ENCODE measurements at places on chromosomes 13 and 19. TPM values are rescaled to one million over a fixed set of nuclear protein-coding genes. Genes with fewer than 3 reads are reported as not detected.

Gene MADCAM1
- total RNA-seq, result 1.4 TPM

DNA sequence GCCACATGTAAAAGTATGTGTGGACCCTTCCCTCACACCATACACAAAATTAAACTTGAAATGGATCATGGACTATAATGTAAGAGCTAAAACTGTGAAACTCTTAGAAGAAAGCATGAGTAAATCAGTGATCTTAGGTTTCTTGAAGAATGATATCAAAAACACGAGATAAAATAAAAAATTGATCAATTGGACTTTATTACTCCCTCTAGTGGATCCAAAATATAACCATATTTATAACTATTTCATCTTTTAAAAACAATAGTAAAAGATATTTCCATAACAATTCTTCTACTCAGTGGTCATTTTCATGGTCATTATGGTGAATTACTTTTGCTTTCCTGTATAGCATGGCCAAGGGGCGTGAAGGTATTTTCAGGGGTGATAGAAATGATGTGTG lies 174.6 kb upstream of the LSM14A start:
- DNase-seq, result no peak
- no peaks in the 10 kb centered on the region for H3K36me3 ChIP-seq
- no peak overlapping the region for H3K4me3 ChIP-seq
- no peaks in the 10 kb centered on the region for H3K4me1 ChIP-seq
- H3K27ac ChIP-seq, result no peak overlapping the region
- H3K27me3 ChIP-seq, result no peaks in the 10 kb centered on the region

Gene FUT2
- 2.7 TPM for total RNA-seq

- no peaks in the 10 kb centered on the region for H3K36me3 ChIP-seq
- no peaks in the 10 kb centered on the region for H3K4me1 ChIP-seq
- no peak overlapping the region for H3K4me3 ChIP-seq
- no peaks in the 10 kb centered on the region for H3K27me3 ChIP-seq
- no peak overlapping the region for H3K27ac ChIP-seq
- peak; percentile 75 for DNase-seq
Observed at GRCh38 chr13:114015969-114016295, 42.1 kb upstream of the C13orf46 start.

DNA sequence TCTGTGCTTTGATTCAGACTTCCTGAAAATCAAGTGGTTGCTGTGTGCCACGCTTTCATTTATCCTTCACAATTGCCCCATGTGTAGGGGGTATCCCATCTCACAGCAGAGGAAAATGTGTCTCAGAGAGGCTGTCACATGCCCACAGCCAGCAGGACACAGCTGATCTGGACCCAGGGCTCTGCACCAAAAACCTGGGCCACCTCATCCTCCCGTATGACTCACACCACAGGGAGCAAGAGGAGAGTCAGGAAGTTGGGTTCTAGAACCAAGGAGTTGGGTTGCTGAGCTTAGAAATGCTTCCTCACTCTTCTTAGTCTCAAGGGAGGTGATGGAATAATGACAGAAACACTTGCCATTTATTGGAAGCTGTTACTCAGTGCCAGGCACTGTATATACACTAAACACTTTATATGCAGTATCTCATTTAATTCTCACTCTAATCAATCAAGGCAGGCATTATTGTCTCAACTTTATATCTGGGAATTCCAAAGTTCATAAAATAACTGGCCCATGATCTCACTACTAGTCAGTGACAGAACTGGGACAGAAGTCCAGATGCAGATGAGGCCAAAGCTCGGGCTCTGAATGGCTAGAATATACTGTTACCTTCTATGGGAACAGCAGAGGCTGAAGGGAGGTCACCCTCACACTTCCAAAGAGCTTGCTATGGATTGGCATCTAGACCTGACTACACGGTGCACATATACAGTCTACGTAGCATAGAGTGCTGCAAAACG lies 47.7 kb upstream of the ATP12A start:
- H3K36me3 ChIP-seq, result no peaks in the 10 kb centered on the region
- H3K4me3 ChIP-seq, result no peak overlapping the region
- DNase-seq, result no peak
- H3K4me1 ChIP-seq, result peaks cover 12% of the 10 kb centered on the region
- H3K27ac ChIP-seq, result no peak overlapping the region

DNA sequence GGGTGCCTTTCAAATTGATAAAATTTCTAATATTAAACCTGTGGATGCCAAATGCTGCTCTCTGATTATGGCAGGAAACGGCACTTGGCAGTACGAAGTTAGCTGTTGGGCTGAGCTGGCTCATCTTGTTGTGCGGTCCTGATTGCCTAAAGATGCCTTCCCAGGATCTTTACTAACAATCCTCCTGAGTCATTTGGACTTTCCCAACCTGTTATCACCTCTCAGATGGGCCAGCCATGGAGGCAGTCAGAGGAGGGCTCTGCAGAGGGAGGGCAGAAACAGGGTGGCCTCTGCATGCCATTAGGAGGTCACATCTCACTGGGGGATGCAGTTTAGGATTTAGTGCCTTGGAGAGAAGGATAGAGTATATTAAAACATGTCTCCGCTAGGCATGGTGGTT lies 27.3 kb downstream of the ALOX5AP start:
- no peaks in the 10 kb centered on the region for H3K36me3 ChIP-seq
- no peak overlapping the region for H3K4me3 ChIP-seq
- no peak overlapping the region for H3K27ac ChIP-seq
- no peaks in the 10 kb centered on the region for H3K4me1 ChIP-seq
- DNase-seq, result no peak

DNA sequence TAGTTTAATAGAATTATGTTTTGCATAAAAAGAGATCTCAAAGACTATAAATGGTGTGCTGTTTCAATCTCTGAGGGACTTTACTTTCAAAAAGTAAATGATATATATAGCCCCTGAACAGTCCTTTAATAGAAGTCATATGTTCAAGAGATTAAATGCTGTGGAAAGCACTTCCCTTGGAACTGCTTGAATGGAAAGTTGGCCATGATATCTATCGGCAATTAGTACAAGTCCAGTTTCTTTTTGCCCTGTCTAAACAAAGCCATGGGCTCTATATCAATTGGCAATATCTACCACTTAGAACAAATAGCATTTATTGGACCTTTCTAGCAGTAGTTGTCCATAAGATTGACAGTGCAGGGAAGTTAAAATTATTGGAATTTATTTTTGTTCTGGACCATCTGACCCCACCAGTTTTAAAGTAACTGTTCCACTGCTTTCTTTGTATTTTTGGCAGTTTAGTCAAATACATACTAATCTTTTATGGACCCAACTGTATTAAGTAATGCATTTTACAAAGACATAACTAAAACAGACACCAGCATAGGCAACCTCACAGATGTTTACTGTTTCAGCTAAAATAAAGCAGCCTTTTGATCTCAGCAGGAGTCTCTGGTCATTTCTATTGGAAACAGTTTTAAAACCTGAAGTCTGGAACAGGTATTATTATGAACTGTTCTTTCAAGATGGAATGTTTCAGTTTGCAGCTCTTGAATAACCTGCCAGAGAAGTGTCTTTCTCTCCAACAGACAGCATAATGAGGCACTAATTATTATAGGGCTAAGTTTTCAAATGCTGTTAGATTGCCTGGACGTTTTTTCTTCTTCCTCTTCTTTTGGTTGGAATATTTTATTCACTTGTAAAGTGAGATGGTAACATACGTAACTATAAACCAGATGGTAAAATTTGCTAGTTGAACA lies 282.6 kb downstream of the DCLK1 start:
- H3K27ac ChIP-seq, result no peak overlapping the region
- H3K27me3 ChIP-seq, result no peaks in the 10 kb centered on the region
- DNase-seq, result no peak
- H3K4me3 ChIP-seq, result no peak overlapping the region
- no peaks in the 10 kb centered on the region for H3K36me3 ChIP-seq

DNA sequence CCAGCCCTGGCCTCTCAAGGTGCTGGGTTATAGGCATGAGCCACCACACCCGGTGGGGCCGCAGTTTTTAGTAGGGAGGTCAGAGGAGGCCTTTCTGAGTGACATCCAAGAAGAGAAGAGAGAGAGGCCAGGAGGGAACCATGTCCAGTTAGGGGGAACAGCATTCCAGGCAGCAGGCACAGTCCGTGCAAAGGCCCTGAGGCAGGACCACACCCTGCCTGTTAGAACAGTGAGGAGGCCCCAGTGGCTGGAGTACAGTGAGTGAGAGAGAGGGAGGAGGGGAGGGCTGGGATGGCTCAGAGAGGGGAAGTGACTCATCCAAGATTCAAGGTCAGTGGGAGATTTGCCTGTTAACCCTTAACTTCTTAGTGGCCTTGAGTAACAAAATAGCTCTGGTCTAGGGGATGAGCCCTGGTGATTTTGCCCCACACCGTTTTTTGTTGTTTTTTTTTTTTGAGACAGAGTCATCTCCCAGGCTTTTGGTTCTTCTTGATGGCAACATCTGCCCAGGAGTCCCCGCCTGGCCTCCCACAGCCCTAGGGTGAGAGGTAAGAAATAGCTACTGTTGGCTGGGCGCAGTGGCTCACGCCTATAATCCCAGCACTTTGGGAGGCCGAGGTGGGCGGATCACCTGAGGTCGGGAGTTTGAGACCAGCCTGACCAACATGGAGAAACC lies 2.7 kb upstream of the PLIN3 start:
- H3K27ac ChIP-seq, result no peak overlapping the region
- DNase-seq, result no peak
- H3K4me3 ChIP-seq, result no peak overlapping the region
- no peaks in the 10 kb centered on the region for H3K36me3 ChIP-seq
- no peaks in the 10 kb centered on the region for H3K27me3 ChIP-seq

DNA sequence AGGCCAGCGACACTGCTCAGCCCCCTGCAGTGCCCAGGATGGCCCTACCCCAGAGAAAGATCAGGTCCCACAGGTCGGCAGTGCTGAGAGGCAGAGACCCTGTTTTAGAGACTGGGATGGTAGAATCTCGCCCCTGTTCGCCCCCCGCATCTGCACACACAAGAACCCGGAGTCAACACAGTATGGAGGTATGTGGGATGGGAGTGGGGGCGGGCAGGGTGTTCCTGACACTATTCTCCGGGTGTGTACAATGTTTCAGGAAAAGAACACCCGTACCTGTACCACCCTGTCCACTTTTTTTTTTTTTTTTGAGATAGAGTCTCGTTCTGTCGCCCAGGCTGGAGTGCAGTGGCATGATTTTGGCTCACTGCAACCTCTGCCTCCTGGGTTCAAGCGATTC lies 19.3 kb downstream of the PIP5K1C start:
- H3K36me3 ChIP-seq, result peaks cover 9% of the 10 kb centered on the region
- H3K27me3 ChIP-seq, result no peaks in the 10 kb centered on the region
- H3K27ac ChIP-seq, result no peak overlapping the region
- DNase-seq, result no peak
- no peaks in the 10 kb centered on the region for H3K4me1 ChIP-seq

Gene ZNF582
- 2.9 TPM for total RNA-seq

Gene MYH14
- total RNA-seq, result 283 TPM

- H3K27me3 ChIP-seq, result no peaks in the 10 kb centered on the region
- no peaks in the 10 kb centered on the region for H3K36me3 ChIP-seq
- H3K27ac ChIP-seq, result no peak overlapping the region
- no peaks in the 10 kb centered on the region for H3K4me1 ChIP-seq
Observed at GRCh38 chr19:51010066-51010795, 8.8 kb upstream of the KLK8 start.

GRCh38 chr13:60691268-60691667 lies 294.2 kb downstream of the TDRD3 start:
- H3K4me3 ChIP-seq, result no peak overlapping the region
- no peak overlapping the region for H3K27ac ChIP-seq
- no peaks in the 10 kb centered on the region for H3K27me3 ChIP-seq
- DNase-seq, result no peak
- no peaks in the 10 kb centered on the region for H3K36me3 ChIP-seq

Gene TBXA2R
- 6.9 TPM for total RNA-seq

GRCh38 chr13:98527526-98527925 lies 49.4 kb downstream of the STK24 start:
- peaks cover 37% of the 10 kb centered on the region for H3K4me1 ChIP-seq
- no peak overlapping the region for H3K4me3 ChIP-seq
- H3K27me3 ChIP-seq, result no peaks in the 10 kb centered on the region
- H3K27ac ChIP-seq, result no peak overlapping the region
- DNase-seq, result no peak

GRCh38 chr13:102039264-102039663 lies 362.6 kb downstream of the FGF14 start:
- no peak for DNase-seq
- H3K27ac ChIP-seq, result no peak overlapping the region
- no peaks in the 10 kb centered on the region for H3K4me1 ChIP-seq
- H3K36me3 ChIP-seq, result no peaks in the 10 kb centered on the region

Gene MAG
- 0.55 TPM for total RNA-seq

GRCh38 chr19:41478875-41479756 lies 36.2 kb downstream of the ERICH4 start:
- peaks cover 3% of the 10 kb centered on the region for H3K4me1 ChIP-seq
- no peak for DNase-seq
- H3K4me3 ChIP-seq, result peak overlapping the region; percentile 45
- no peaks in the 10 kb centered on the region for H3K36me3 ChIP-seq
- H3K27ac ChIP-seq, result peak overlapping the region; percentile 70
- no peaks in the 10 kb centered on the region for H3K27me3 ChIP-seq

DNA sequence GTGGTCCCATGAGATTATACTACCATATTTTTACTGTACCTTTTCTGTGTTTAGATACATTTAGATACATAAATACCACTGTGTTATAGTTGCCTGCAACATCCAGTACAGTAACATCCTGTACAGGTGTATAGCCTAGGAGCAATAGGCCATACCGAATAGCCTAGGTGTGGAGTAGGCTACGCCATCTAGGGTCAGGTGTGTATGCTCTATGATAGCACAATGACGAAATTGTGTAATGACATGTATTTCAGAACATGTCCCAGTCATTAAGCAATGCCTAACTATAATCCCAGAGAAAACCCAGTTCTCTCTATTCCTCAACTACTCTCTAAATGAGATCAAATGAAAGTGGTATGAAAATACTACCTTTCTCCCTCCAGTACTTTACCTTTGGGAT lies 3.9 kb downstream of the SLC25A15 start:
- no peak for DNase-seq
- H3K4me1 ChIP-seq, result peaks cover 5% of the 10 kb centered on the region
- no peak overlapping the region for H3K27ac ChIP-seq
- no peaks in the 10 kb centered on the region for H3K27me3 ChIP-seq
- H3K4me3 ChIP-seq, result no peak overlapping the region

Gene IL17D
- total RNA-seq, result 6.4 TPM

- no peak for DNase-seq
- no peak overlapping the region for H3K27ac ChIP-seq
- no peaks in the 10 kb centered on the region for H3K27me3 ChIP-seq
- no peaks in the 10 kb centered on the region for H3K4me1 ChIP-seq
Observed at GRCh38 chr13:32889986-32890565, 126.1 kb upstream of the KL start.

Gene ATXN8OS
- total RNA-seq, result not detected

GRCh38 chr13:113211774-113212173 lies 2.4 kb downstream of the CUL4A start:
- H3K4me1 ChIP-seq, result peaks cover 36% of the 10 kb centered on the region
- DNase-seq, result no peak
- H3K36me3 ChIP-seq, result peaks cover 4% of the 10 kb centered on the region
- H3K27me3 ChIP-seq, result no peaks in the 10 kb centered on the region

GRCh38 chr13:36329361-36329760 lies 16.8 kb downstream of the SPART start:
- no peak overlapping the region for H3K4me3 ChIP-seq
- no peaks in the 10 kb centered on the region for H3K27me3 ChIP-seq
- peaks cover 16% of the 10 kb centered on the region for H3K4me1 ChIP-seq
- H3K27ac ChIP-seq, result no peak overlapping the region
- H3K36me3 ChIP-seq, result peaks cover 16% of the 10 kb centered on the region

Gene AP1M2
- 63.1 TPM for total RNA-seq

Gene GSX1
- not detected for total RNA-seq

Gene CDX2
- not detected for total RNA-seq

Data from upper lobe of left lung (tissue), 6 donors.